ENCODE measurements at places on chromosomes 13 and 19.

GRCh38 chr19:29372921-29373797, 152.6 kb upstream of the VSTM2B start:
- no peak for DNase-seq

- no peak for DNase-seq
Observed at GRCh38 chr19:56643460-56643955, 549 bp downstream of the SMIM17 start.

DNA sequence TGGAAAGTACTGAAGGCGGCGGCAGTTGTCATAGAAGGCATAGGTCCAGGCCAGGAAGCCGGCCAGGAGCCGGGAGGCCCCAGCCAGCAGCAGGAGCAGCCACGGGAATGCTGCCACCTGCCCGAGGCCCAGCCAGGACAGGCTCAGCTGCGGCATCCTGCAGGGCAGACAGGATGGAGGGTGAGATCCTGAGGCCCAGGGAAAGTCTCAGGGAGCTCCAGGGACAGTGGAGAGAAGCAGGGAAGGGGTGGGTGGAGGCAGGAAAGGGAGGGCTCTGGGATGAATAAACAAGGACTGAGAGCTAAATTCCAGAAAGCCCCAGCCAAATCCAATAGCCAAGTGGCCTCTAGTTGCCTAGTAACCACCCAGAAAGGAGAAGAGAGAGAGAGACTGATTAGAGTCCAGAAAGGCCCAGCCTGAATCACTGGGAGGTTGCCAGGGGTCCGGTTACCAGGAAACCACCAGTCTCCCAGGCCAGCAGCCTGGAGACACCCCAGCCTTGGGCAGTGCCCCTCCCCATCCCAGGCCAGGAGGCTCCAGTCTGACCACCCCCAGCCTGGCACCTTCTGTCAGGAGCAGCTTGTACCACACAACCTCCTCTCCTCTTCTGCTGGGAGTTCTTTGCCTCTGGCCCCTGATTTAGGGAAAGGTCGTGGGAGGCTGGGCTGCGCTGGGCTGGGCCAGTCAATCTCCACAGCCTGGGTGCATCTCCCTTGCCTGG, 7.5 kb upstream of the OR10H5 start:
- no peak for DNase-seq

DNA sequence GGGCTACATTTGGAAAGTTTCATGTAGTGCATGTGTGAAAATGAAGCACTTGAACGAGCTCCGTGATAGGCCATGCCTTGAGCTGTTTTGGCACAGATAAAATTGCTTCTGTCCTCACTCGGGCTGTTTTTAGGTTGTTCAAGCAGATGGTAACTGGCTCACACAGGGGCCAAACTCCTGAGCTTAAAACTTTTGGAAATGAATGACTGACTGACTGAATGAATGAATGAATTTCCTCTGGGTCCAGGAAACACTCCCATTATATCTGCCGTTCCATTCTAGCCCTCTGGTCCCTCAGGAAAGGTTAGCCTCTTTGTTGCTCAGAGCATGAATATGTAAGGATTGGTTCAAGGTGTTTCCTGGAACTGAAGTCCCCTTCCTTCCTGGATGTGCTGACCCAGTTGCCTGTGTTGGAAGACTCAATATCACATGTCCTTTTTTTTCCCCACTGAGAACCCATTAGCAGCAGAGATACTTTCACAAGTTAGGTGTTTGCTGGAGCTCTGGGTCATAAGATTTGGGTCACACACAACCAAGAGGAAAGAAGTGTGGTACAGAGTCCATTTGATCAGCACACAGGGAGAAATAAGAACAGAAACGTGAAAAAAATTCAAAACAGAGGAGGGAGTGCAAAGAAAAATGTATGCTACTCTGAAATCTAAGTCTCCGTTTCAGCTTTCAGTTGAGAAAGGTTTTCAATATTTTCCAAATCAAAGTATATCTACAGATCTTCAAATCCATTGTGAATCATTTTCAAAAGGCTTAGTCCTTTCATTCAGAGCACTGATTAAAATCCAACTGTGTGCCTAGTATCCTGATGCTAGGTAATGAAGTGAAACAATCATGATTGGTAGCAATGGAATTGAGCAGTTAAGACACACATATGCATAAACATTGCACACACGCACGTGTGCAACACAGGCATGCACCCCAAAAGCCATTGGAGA, 18.9 kb downstream of the MBNL2 start:
- no peak for DNase-seq

- DNase-seq: no peak
Observed at GRCh38 chr19:5103061-5103701, 134.3 kb downstream of the KDM4B start.

GRCh38 chr13:41413872-41414271, 43.5 kb upstream of the RGCC start:
- DNase-seq: no peak

DNA sequence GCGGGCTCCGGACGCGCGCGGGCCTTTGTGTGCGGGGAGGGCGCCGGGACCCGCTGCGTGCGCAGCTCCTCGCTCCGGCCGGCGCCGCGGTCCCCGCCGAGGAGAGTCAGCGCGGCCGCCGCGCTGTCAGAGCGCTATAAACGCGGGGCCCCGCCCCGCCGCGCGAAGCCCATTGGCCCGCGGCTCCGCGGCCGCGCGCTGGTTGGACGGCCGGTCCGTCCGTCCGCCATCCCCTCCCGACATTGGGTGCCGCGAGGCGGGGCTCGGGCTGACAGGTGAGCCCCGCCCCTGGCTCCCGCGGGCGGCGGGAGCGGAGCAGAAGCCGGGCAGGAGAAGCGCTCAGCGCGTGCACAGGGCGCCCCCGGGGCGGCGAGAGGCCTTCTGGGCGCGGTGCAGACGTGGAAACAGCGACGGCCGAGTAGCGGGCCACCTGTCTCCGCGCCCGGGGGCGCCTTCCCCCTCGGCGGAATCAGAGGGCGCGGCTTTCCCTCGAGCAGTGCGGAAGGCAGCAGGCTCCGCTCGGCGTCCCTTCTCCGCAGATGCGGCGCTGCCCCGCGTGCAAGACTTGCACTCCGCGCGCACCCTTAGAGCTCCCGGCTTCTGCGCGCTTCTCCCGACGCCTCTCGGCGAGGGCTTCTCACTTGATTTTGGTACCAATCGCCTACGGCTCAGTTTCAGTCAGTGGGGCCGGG, at the start of gene EFNB2:
TSS of gene EFNB2 (minus strand) at position 111 of the 692 bp plus-strand sequence. CDS start 698 bp downstream, outside the sequence.
- DNase-seq: peak; percentile 64

GRCh38 chr13:94209117-94209516, 270.4 kb downstream of the DCT start:
- DNase-seq: no peak

- DNase-seq: peak; percentile 78
Observed at GRCh38 chr19:40605216-40605971, 4.2 kb downstream of the LTBP4 start.

GRCh38 chr19:7500811-7501450, 12.1 kb upstream of the PEX11G start:
- no peak for DNase-seq

GRCh38 chr13:77492982-77493381, 42.5 kb upstream of the SCEL start:
- DNase-seq: no peak

DNA sequence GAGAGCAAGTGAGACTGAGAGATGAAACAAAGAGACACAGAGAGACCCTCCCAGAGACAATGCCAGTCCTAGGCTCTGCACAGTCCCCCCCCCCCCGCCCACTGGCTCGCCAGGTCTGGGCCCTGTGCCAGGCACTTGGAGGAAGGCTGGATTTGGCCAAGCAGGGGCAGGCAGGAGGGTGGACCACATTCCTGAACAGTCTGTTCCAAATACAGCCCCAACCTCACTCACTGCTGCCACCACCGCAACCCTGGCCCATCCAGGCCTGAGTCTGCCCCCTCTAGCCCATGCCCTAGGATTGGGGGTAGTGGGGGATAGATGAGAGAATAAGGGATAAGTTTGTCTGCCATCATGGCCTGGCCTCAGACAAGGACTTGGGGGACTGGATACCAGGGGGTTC, 19.0 kb downstream of the CYP2F1 start:
- DNase-seq: no peak

- DNase-seq: no peak
Observed at GRCh38 chr13:51027644-51028043, 83.4 kb downstream of the C13orf42 start.

DNA sequence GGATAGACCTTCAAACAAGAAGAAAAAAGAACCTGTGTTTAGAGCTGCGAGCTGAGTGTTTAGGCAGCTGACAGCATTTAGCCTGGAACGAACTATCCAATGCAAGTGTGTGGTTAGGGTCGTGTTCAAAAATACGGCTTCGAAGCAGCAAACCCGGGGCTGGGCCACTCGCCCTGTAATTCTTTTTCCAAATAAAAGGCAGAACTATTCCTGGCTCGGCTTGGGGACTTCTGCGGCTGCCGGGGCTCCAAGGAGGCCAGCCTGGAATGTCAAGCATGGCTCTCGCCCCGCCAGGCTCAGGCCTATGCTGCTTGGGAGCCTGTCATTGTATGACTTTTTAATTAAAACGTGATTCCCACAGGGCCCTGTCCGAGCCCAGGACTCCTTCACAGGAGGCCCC, 51.7 kb upstream of the KLF2 start:
- no peak for DNase-seq

DNA sequence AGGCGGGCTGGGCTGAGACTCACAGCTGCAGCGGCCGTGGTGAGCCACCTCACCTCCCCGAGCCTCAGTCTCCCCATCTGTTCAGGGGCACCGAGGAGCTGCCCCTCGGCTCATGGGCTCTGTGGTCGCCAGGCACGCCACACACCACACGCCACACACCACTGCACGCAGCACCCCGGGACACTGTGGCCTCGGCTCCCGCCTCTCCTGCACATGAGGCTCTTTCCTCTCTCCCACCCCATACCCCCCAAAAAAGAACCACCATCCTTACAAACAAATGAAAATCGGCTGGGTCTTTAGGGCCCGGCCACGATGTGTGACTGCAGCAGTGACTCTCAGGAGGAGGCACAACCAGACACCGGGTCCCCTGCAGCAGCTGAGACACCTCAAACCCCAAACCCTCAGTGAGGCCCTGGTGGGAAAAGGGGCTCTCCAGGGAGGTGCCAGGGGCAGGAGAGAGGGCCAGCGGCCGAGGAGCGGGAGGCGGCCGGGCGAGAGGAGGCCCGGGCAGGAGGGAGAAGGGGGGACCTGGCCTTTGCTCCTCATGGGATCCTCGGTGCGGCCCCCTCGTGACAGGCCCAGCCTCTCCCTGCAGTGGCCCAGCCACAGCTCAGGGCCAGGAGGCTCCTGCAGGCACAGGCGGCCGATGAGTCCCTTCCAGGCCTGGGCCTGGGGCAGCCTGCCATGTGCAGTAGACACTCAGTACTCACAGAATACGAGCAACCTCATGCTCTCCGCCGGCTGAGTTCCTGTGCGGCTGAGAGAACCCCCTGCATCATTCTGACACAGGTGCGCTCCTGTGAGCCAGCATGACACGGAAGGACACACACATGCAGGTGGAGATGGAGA, 66.3 kb downstream of the RASA3 start:
- DNase-seq: no peak

DNA sequence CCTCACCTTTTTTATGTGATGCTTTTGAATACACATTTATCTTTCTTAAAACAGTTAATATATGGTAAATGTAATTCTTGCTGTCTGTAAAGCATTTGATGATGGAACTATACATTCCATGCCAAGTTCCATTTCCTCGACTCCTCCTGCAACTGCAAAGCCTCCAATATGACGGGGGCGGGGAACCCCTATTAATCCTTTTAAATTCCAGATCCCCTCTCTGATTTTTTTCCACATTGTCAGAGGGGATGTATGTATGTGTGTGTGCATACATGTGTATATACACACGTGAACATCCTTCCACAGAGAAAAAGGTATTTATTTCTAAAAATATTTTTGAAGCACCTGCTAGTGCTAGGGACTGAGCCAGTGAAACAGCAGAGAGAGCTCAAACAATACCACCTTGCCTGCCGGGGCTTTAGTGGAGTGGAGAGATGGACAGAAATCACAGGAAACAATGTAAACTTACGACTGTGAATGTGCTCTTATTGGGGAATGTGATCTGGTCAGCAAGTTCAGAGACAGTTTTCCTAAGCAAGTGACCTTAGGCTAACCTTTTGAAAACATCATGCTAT, 25.3 kb upstream of the MAB21L1 start:
- no peak for DNase-seq

GRCh38 chr19:52945652-52946321, 16.9 kb downstream of the ZNF816 start:
- no peak for DNase-seq

DNA sequence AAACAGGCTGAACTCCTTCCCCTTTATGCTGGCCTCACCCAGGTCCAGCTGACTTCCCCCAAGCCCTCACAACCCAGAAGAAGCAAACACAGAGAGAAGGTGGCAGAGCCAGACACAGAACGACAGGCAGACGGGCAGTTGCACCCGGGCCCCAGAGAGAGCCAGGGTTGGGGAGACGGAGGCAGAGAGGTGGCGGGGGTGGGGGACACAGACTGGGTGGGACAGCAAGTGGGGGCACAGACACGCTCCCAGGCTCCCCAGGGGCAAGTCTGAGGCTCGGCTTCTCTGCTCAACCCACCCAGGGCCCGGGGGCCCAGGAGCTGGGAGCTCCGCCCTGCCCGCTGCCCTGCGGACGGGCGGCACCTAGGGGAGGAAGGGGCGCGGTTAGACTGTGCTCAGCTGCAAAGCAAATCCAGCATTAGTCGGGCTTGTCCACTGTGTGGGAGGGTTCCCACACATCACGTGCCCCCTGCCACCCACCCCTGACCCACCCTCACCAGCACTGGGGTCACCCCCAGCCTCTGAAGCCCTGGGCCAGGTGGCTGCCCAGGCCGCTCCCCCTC, 31.3 kb upstream of the ASF1B start:
- no peak for DNase-seq

GRCh38 chr13:51895906-51896888, 34.4 kb downstream of the CCDC70 start:
- no peak for DNase-seq

DNA sequence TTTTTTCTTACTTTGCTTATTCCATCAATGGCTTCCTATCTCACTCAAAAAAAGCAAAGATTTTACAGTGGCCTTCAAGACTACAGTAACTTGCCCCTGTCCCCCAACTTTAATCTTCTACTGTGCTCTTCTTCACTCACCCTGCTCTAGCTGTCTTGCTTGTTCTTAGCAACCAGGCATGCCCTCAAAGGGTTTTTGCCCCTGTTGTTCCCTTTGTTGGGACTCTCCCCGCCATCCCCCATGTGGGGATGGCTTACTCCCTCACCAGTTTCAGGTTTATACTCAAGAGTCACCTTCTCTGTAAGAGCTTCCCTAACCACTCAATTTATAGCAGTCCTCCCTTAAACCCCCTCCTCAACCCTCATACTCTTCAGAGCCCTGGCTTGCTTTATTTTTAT, 5.4 kb downstream of the MTMR6 start:
- no peak for DNase-seq

DNA sequence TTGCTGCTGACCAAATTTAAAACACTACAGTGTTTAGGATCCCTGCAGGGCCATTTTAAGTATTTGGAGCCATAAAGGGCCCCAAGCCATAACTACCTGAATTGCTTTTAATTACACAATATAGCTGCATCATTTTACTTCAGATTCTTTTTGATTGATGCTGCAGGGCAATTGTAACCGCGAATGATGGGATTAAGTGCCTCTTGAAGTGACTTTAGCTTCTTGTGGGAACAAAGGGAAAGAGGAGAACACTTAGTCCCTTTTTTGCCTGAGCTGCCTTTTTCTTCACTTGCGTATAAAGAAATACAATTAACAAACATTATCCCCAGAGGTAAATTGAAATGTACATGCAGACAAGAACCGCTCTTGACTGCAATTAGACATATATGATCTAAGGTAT, 228.5 kb downstream of the ZIC5 start:
- no peak for DNase-seq

- peak; percentile 67 for DNase-seq
Observed at GRCh38 chr19:13850910-13851733, 25.8 kb upstream of the NANOS3 start.

Measured in activated CD8-positive, alpha-beta memory T cell treated with anti-CD3 and anti-CD28 coated beads for 4 hours (primary cell).